ENCODE measurements at places on chromosomes 3 and 15.

GRCh38 chr3:53749448-53749847, 96.8 kb downstream of the CHDH start:
- no peak for DNase-seq

DNA sequence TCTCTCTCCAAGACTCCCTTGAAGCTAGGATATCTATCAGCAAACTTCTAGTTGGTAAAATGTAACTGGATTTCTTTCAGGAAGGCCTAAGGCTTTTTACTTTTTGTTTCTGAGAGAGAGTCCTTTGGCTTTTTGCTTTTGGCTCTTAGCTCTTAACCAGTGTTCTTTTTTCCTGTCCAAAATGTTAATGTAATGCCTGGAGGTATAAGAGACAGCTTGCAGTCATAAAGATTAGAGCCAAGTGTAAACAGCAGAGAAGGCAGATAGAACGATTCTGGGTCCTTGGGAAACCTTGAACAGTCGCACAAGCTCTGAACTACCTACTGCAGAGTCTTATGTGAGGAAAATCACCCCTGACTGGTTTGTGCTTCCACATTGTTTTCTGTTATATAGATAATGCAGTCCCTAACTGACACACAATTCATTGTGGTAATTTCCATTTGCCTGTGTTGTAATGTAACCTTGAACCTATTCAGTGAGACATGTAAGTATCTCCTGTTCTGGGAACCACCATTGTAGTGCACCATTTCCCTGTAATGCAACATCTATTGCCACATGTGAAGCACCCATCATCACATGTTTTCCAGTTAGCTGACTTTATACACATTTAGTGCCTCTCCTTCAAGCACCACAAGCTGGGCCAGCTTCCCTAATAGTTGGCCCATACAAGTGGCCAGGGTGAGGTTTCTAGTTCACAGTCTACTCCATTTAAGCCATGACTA, 1311.9 kb downstream of the ROBO1 start:
- no peak for DNase-seq

DNA sequence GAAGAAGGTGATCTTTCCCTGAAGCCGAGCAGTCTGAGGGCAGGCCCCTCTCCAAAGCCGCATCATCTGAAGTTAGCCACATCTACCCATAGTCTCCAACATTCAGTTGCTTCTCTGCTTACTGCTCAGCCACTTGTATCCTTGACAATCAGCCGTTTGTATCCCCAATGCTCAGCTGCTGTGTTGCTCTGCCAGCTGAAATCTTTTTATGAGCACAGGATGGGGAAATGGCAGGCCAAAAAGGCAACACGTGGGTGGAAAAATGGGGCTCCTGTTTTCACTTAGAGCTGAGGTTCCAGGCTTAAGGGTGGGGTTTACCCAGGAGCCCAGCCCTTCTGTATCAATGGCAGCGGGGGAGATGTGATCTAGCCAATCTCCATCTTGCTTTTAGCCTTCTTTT, 36.3 kb downstream of the METTL6 start:
- peak; percentile 34 for DNase-seq

- peak; percentile 45 for DNase-seq
Observed at GRCh38 chr3:150922611-150923010, 17.4 kb upstream of the MINDY4B start.

GRCh38 chr15:100252779-100253417, 88.9 kb downstream of the ADAMTS17 start:
- DNase-seq = peak; percentile 4

GRCh38 chr3:104820959-104821358, 545.8 kb upstream of the ALCAM start:
- DNase-seq = no peak

DNA sequence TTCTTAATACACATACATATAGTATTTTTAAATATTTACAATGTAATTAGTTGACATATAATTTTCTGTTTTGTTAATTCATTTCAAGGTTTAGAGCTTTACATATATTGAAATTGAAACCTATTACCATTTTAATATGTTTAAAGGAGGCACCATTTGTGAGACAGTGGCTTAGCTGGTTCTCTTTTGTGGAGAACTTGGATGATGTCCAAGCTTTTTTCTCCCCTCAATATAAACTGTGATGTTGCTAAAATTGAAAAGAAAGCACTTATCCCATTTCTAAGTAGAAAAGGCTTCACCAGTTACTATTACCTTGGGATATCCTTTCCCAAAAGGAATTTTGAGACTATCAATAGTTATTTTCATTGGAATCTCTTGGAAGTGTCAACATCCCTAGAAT, 707.2 kb downstream of the NTRK3 start:
- no peak for DNase-seq

GRCh38 chr3:94873751-94874150, 810.9 kb downstream of the NSUN3 start:
- DNase-seq = no peak

DNA sequence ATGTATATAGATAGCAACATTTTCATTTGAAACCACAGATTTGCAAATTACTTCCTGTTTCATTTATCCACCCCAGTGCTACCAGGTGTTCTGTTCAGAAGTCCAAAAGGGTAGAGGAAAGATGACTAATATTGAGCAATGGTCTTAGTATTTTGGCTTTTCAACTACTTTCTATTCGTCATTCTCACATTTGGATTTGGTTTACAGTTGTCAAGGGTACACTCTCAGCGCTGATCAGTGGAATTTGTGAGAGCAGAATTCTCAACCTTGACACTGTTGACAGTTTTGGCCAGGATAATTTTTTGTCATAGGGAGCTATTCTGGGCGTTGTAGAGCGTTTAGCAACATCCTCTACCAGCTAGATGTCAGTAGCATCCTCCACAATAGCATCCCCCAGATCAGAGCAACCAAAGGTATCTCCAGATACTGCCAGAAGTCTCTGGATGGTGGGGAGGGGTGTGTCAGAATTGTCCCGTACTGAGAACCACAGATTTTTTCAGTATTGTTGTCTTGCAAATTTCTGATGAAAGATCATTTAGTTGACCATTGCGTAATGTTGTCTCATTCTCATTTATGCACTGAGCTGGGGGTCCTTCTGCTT, 4.2 kb downstream of the HMCES start:
- DNase-seq = peak; percentile 88

DNA sequence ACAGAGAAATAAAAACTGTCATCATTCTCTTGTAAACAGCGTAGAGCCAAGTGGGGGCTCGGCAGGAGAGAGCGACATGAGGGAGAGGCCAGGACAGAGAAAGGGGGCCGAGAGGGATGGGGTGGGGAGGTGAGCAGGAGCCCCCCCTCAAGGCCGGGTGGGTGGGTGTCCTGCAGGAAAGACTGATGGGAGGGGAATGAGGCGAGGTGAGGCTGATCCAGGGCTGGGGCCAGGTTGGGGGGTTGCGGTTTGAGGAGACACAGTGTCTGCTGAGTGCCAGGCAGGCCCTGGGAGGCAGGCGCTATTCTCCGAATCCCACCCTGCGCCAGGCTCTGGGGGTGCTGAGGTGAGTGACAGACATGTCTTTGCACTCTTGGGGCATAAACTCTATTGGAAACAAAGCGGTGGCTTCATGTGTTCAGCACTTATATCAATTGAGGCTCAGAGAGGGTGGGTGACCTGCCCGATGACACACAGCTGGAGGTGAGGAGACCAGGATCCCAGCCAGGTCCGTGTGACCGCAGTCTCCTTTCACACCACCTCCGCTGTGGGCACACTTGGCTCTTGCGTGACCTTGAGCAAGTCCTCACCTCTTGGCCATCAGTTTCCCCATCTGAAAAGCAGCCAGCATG, 19.6 kb upstream of the CSPG4 start:
- DNase-seq = no peak

- peak; percentile 98 for DNase-seq
Observed at GRCh38 chr15:32683906-32684584, 33.8 kb upstream of the GREM1 start.

DNA sequence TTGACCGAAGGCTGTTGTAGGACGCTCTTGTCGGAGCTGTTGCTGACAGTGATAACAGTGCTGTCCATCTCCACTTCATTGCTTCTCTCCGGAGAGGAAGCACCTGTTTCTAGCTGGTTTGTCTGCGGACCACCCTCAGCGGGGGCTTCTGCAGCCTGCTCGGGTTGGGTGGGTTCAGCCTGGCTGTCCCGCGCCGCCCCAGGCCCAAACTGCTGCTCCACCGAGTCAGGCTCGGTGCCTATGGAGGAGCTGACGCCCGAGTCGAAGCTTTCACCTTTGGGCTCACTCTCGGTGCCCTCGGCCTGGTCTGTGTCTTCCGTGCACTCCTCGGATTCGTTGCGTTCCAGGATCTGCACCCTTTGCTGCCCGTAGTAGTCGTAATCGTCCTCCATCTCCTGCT, 56.9 kb downstream of the TIGIT start:
- DNase-seq = no peak

GRCh38 chr15:25169318-25169717, 214.5 kb downstream of the SNRPN start:
- no peak for DNase-seq

DNA sequence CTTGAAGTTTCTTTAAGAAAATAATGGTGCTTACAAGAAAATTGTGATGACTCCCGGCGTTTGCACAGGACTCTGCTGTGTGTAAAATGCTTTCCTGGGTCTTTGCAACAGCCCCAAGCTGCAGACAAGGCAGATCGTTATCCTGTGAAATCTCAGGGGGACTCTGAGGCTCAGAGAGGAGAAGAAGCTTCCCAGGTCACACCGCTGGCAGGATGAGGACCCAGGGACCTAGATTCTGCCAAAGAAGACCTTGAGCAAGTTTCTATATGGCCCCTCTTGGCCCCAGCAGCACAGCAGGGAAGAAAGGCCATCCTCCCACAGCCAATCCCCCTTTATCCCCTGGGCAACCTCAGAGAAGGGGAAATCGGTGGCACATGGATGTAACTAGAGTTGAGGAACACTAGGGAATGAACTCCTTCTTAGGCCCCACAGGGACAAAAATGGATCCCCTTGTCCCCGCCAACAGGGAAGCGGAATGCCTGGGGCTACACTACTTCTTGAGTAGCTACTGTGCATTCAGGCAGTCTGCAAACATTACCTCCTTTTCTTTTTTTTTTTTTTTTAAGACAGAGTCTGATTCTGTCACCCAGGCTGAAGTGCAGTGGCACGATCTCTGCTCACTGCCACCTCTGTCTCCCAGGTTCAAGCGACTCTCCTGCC, 72.8 kb downstream of the CPN2 start:
- DNase-seq = no peak

- DNase-seq = peak; percentile 85
Observed at GRCh38 chr15:76155731-76156130, 95.9 kb downstream of the TMEM266 start.

DNA sequence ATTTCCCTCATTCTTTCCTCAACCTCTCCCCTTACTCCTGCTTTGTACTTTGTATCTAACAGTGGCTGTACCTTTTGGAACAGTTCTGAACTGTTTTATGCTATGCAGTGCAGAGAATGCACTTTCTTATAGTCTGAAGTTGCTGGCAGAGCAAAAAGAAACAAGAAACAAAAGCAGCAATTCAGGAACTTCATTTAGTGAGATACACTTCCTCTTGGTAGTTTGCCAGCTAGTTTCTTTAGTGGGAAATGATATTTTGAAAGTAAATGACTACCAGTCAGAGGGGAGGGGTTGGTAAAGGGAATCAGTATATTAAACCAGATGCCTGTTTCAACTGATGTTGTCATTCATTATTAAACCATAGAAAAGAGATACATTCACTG, 55.0 kb upstream of the CHD2 start:
- DNase-seq = peak; percentile 60

- DNase-seq = no peak
Observed at GRCh38 chr15:89775815-89776214, 317 bp upstream of the MESP2 start.

DNA sequence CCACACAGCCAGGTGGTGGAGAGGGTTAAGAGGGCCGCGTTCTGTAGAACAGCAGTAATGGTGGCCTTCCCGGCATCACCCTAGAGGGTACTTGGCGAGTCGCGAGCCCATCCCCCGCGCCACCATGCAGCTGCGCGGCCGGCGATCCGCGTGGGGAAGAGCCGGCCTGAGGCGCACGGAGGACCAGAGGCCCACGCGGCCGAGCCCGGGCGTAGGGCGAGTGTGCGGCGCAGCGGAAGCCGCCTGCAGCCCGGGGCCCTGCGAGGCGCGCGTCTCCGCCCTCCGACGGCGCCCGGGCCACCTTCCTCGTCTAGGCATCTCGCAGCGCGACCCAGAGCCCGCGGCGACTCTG, 423 bp downstream of the TKT start:
- DNase-seq = peak; percentile 76

DNA sequence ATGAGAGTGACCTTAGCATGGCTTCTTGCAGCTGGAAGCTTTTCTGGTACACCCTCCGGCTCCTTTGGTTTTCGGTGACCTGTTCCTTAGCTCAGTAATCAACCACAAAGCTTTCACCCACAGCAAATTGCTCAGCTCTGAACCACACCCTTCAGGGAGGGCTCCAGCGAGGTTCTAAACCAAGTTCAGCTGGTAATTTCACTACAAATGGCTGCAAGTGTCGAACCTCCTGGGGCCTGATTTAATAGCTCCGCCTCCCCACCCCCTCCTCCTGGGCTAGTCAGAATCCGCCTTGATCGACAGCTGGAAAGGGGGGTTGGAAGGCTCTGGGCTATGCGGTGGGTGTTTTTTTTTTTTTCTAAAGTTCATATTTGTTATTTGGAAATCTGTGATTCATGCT, 150.9 kb upstream of the MCTP2 start:
- DNase-seq = peak; percentile 93

- no peak for DNase-seq
Observed at GRCh38 chr15:49343546-49343945, 79.5 kb upstream of the FGF7 start.

DNA sequence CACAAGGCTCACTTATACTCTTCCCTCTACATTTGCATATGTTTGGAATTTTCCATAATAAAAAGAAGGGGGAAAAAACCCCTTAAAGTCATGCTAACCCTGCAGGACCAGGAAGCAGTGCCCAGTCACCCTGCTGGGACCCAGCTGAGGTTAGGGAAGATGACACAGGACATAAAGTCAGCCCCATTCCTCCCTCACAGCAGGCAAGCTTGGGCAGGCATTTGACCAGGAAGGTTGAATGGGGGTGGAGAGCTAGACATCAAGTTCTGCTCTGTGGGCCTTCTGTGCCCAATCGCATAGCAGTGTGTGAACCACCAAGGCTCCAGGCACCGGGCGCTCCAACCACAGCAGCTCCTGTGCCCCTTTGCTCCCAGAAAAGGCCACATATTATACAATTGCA, 7.1 kb upstream of the HDAC11 start:
- DNase-seq = no peak

GRCh38 chr3:157104928-157105652, 54.9 kb downstream of the CCNL1 start:
- DNase-seq = no peak

- peak; percentile 29 for DNase-seq
Observed at GRCh38 chr3:49032646-49033304, 3.6 kb upstream of the IMPDH2 start.

GRCh38 chr3:117080872-117081271, 371.3 kb downstream of the TUSC7 start:
- no peak for DNase-seq

DNA sequence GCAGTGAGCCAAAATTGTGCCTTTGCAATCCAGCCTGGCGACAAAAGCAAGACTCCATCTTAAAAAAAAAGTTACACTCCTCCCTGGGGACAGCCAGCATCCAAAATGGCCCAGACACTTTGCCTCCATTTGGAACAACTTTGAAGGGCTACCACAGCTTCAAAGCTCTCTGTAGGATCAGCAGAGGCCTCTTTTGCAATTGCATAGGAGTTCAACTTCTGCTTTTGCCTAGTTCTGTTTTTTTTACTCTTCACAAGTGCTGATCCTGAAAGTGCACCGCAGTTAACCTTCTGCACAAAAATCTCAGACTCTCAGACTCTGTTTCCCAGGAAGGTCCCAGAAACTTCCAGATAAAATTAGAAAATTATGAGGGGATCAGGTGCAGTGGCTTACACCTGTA, 25.2 kb upstream of the SLC4A7 start:
- no peak for DNase-seq

Data from GM23248 (cell line).